AG08396 (cell line): ENCODE measurements at places on chromosomes 1 and 21.

DNA sequence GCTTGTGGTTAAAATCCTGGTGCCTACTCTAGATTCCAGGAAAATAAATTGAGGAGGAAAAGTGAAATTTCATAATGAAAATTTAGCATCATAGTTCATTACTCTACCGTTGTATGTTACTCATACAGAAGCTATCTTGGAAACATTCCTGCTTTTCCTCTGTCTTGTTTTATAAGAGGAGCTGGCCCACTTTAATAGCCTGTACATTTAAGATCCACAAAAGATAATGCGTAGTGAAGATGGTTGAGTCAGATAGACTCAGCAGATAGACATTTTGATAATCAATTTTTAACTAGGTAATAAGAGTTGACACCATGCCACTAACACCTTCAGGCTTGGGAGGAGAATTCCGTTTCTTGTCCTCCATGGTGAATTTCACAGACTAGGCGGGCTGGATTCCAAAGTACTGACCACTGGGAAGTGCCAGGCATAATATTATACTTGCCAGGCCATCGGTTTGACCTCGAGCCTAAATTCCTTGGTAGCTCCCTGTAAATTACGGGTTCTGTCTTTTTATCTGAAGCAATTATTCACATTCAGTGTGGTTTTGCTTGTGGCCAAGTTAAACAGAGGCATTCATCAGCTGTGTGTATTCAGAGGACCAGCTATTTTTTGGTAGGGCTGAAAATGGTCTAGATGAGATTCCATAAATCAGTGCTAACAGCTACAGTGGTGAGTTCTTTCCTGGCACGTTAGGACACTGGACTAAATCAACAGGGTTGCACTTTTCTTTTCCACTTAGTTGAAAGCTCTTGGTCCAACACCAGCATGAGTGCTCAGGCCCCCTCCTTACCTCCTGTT is 111.9 kb upstream of the KAZN start:
- DNase-seq, result peak; percentile 52

DNA sequence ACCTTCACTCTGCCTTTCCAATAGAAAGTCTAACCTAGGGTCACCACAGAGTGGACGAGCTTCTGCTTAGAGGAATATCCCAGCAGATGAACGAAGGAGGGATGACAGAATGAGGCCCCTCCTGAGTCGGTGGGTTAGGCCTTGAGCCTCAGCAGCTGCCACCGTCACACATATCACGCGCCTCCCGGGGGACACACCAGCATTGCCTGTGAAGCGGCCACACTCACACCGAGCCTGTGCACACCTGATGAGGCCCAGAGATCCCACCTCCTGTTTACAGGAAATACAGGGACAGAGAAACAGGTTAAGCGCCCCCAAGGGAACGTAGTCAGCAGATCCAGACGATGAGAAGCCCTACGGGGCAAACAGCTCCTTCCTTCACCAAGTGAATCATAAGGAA is 25.1 kb upstream of the LRRC47 start:
- no peak for DNase-seq

GRCh38 chr1:58857680-58858673 is 74.1 kb upstream of the JUN start:
- no peak for DNase-seq

DNA sequence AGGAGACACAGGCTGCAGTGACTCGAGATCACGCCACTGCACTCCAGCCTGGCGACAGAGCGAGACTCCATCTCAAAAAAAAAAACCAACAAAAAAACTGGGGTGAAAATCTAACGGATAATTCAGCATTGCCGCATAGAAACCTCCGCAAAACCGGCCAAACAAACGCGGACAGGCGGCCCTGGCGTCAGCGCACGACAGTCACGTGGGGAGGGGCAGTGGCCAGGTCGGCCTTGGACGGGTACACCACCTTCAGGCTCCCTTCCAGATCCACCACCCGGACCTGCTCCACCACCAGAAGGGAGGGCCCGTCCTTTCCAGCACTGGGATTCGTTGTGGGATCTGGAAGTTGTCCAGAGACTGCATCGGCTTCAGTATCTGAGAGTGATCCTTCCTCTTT is 8.4 kb downstream of the SMIM1 start:
- DNase-seq, result no peak

- DNase-seq, result no peak
Observed at GRCh38 chr1:83034851-83035250, 964.1 kb downstream of the TTLL7 start.

- DNase-seq, result no peak
Observed at GRCh38 chr1:236753516-236753915, 41.6 kb upstream of the MTR start.

DNA sequence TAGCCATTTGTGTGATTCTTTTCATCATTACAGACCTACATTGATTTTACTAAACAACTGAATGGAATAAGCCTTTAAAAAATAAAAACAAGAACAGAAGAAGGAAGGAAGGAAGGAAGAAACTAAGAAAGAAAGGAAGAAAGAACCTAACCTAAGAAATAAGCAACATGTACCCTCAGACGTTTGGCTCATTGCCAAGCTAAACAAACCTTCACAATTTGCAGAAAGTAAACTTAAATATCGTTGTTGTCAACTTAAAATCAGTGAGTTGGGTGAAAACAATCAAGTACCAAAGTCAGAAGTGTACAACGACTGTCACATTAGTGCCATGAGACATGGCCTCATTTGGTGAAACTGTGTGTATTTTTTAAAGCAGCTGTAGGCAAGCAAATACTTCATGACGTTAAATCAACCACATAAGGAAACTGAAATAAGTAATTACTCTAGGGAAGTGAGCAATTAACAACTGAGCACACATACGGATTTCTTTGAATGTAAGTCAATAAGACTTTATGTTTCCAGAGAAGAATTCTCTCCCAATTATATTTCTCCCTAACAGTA is 313.1 kb upstream of the TMPRSS15 start:
- no peak for DNase-seq

DNA sequence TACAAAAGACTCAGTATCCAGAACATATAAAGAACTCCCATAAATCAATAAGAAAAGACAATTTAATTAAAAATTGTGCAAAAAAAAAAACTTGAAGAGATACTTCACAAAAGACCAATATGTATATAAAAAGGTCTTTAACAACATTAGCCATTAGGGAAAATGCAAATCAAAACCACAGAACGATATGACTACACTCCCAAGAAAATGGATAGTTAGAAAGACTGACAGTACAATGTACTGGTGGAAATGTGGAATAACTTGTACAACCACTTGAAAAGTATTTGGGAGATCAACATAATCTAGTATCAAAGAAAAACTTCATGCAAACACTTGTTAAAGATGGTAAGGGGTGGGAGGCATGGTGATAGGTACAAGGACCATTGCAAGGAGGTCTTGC is 3.9 kb upstream of the CLCA1 start:
- DNase-seq, result no peak

DNA sequence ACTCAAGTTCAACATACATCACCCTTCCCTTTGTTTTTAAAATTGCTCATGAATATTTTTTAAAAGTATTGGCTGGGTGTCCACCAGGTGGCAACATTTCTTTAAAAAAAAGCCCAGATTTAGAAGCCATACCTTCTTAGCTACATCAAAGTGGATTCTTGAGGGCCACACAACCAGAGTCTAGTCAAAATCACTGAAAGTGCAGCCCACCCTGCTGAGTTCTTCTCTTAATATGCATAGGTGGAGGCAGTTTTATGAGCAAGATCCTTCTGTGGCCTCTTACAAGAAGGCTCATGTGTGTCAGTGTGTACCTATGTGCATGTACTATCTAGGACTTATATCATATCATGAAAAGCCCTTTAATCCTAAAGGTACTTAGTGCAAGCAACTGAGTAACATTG is 16.9 kb upstream of the GNG12 start:
- DNase-seq, result peak; percentile 12

GRCh38 chr1:85943526-85943925 is 213.0 kb downstream of the COL24A1 start:
- DNase-seq, result no peak

- no peak for DNase-seq
Observed at GRCh38 chr1:206953626-206954025, 7.4 kb upstream of the PIGR start.

DNA sequence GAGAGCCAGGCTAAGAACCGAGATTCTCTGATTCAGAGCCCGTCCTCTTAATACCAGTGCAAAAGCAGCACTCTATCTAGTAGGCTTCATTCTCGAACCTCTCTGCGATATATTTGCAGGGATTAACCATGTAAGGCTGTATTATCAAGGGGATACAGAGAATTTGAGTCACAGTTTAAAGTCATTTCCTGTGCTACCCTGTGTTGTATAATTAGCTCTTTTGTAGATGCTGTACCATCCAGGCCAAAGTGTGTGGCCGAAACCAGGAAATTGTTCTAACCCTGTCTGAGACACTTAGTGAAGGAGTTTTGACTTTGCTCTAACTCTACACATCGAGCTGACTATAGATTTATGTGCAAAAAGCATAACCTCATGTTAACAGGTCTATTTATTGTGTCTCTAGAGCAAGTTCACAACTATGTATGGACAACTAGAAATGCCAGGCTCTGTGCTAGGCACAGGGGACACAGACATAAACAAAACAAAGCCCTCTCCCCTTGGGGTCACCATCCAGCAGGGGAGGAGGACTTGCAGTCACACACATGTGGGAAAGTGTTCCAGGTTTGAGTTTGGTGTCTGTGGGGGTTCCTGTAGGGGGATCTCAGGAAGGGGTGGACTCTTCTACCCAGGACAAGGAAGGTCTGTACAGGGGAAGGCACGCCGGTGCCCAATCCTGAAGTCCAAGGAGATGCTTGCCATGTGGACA is 182.2 kb downstream of the DHRS3 start:
- DNase-seq, result no peak

GRCh38 chr1:20107796-20108195 is 11.5 kb downstream of the PLA2G2D start:
- DNase-seq, result no peak

GRCh38 chr1:226063977-226064815 is 1.7 kb downstream of the H3-3A start:
- DNase-seq, result no peak

DNA sequence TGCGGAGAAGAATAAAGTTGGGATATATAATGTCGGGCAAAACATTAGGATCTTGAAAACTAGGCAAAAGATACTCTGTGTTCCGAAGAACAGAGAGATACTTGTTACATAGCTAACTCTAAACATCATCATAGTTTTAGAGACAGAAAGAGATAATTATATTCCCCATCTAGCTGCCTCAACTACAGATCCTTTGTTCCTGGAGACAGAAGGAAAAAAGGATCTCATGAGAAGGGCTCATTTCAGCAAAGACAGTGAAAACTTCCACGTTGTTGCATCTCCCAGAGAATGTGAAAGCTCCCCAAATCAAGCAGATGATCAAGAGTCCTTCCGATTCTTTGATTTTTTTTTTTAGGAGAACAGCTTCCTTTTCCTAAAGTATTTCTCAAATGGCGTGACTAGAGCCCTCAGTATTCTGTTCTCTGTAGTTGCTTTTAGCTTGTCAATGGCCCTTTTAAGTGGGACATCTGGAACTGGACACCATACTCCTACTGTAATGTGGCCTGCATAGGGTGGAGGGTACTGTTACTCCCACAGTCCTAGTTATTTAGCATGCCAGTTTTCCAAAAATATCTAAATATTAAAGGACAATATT is 1048.2 kb downstream of the TTLL7 start:
- DNase-seq, result no peak

DNA sequence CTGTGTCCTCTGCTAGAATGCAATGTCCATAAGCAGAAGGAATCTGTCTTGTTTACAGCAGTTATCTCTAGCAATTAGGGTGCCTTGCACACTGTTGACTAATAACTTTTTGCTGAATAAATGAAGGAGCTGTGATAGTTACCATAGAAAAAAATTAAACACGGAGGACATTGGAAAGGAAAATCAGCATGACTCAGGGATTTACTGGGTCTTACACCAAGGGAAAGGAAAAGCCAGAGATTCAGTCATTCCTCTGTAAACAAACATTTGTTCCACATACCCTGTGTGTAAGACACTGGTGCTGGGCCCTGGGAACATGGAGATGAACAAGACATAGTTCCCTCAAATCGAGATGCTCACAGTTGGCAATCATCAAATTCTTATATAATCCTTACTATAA is 183.3 kb downstream of the PTGER3 start:
- DNase-seq, result peak; percentile 39

DNA sequence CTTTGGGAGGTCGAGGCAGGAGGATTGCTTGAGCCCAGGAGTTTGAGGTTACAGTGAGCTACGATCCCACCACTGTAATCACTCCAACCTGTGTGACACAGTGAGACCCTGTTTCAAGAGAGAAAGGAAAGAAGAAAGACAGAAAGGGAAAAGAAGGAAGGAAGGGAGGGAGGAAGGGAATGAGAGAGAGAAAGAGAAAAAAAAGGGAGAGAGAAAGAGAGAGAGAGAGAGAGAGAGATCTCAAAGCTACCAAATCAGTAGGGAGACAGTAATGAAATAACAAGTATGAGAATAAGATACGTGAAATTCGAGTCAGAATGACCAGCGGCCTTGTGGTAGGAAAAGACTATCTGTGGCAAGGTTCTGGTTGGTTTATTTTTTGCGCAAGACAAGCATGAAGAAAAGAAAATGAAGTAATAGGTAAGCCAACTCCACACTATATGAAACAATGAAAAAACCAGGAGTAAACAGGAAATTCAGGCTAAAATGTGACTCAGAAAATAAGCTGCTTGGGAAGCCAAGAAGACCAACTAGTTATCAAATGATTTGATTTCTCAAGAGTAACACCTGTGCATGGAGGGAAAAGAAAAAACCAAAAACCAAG is 8.9 kb downstream of the MTF1 start:
- DNase-seq, result no peak

- DNase-seq, result no peak
Observed at GRCh38 chr1:204483791-204484190, 10.8 kb downstream of the PIK3C2B start.

DNA sequence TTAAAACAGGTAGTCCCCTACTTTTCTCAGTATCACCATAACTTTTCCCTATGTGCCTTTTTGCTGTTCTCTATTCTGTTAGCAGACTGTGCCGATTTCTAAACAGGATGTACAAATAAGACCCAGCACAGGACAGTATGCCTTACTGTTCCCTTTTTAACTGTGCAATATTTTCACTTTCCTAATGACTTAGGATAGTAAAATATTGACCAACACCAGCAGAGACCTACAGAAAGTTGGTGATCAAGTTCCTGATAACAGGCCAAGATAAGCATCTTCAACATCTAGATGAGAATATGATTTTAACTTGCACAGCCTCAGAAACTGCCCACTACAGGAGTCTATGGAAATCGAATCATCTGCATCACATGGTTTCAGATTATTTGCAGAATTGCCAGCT is 42.0 kb downstream of the ADSS2 start:
- no peak for DNase-seq

DNA sequence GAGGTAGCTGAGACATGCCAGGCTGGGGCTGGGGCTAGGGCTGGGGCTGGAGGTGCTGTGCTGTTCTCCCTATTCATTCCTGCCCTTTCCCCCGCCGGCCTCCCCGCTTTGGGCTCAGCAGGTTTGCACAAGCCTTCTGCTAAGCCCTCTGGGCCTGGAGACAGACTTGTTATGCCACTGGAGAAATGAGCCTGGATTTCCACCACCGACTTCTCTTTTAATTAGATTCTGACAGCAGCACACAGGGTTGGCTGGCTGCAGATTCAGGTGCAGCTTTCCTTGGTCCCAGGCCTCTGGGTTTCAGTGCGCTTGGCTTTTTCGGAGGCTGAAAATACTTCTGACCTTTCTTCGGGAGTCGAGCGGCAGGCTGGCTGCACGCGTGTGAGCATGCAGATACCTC is 71.5 kb upstream of the ACTL8 start:
- no peak for DNase-seq
